ENCODE measurements at places on chromosomes 7 and 10.

GRCh38 chr7:34087892-34088891 is 182.9 kb downstream of the BMPER start:
- DNase-seq: no peak

- no peak for DNase-seq
Measured at GRCh38 chr7:36844374-36844773, 120.1 kb upstream of the AOAH start.

- no peak for DNase-seq
Measured at GRCh38 chr7:1912593-1913465, 242.8 kb downstream of the ELFN1 start.

DNA sequence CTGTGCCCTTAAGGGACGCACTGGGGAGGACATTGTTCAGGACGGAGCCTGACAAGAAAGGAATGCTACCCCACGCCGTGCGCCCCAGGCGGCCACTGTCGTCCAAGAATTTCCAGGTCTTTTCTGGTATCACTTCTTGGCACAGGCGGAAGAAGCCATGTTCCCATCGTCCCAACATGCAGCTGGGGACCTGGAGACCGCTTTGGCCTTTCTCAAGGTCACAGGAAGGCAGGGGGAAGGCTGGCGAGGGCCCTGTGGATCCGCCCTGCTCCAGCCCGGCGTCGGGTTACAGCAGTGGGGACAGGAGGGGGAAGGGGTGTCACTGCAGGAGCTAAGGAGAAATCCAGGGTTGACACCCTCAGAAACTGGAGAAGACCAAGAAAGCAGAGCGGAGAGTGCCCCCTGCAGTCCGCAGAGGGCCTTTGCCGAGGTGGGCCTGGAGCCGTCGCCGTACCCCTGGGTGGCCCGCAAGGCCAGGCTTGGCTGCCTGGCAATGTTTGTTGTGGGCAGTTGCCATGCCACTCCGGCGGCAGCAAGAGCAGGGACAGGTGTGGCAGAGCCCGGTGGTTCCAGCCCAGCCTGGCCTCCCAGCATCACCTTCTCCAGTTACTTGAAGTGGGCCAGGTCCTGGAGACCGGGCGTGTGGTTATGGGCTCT is 104.1 kb downstream of the LHPP start:
- DNase-seq: peak; percentile 64

DNA sequence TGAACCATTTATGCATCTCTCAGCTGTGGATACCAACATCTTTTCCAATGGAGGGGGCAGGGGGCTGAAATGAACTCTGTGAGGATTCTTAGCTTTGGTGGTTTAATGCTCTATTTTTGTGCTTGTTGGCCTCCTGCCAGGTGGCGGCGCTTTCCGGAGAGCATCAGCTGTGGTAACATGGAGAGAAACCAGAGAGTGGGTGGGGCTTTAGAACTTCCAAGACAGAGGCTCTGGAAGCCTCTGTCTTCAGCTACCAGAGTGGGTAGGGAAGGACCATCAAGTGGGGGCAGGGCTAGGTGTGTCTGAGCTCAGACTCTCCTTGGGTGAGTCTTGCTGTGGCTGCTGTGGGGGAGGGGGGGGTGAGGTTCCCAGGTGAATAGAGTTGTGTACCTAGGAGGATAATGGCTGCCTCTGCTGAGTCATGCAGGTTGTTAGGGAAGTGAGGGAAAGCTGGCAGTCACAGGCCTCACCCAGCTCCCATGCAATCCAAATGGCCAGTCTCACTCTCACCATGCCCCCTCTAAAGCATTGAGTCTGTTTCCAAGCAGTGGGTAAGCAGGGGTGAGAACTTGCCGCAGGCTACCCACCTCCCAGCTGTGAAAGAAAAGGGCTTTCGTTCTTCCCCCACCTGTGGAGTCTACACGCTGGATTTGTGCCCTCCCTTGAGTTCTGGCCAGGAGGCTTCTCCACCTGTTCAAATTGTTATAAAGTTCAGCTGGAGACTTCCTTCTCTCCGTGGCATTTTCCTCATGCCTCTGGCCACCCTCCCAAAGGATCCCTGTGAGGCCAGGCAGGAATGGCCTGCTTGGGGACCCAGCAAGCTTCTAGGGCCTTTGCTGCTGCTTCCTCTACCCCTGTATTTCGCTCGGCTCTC is 527.0 kb downstream of the NEBL start:
- DNase-seq: no peak

- no peak for DNase-seq
Measured at GRCh38 chr10:102280397-102281101, 35.2 kb downstream of the GBF1 start.

GRCh38 chr10:55966101-55966500 is 395.0 kb downstream of the ZWINT start:
- DNase-seq: no peak

DNA sequence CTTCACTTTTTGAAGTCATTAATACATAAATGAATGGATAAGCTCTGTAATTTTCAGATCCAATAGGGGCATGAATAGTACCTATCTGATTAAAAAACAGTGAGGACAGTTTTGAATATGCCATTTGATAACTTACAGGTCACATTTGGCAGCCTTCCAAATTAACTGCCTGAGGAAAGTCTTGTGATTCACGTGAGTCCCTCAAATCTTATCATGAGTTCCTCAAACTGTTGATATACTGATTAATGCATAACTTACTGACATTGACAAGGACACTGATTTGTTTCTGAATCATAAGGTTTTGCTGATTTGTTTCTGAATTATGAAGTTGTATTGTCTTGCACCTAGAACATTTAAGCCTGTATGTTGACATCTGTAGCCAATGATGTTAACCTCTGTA is 55.1 kb downstream of the ANKMY2 start:
- no peak for DNase-seq

DNA sequence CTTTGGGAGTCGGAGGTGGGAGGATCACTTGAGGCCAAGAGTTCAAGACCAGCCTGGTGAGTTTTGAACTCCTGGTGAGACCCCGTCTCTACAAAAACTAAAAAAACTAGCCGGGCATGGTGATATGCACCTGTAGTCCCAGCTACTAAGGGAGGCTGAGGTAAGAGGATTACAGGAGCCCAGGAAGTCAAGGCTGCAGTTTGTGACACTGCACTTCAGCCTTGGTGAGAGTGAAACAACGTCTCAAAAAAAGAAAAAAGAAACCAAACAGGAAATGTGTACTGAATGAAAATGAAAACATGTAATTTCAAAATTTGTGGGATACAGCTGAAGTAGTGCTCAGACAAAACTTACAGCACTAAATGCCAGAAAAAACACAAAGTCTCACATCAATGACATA is 7.6 kb downstream of the ARHGAP12 start:
- DNase-seq: no peak

- DNase-seq: no peak
Measured at GRCh38 chr10:71285180-71285545, 33.9 kb upstream of the SLC29A3 start.

DNA sequence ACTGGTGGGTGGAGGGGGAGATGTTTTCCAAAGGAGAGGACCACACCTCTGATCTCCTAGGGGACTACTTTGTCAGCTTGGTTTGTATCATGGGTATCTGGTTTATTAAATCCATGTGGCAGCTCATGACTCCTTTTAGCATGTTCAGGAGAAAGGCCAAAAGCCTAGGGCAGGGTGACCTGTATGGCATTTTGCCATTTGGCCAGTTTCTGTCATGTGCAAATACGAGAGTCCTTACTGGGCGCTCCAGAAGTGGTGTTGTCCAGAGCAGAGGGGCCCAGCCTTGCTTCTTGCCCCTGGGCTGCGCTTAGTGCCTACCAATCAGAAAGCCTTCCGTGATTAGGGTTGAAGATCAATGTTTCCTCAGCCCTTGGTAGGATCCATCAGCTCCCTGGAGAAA is 31.0 kb downstream of the ADRA2A start:
- no peak for DNase-seq

DNA sequence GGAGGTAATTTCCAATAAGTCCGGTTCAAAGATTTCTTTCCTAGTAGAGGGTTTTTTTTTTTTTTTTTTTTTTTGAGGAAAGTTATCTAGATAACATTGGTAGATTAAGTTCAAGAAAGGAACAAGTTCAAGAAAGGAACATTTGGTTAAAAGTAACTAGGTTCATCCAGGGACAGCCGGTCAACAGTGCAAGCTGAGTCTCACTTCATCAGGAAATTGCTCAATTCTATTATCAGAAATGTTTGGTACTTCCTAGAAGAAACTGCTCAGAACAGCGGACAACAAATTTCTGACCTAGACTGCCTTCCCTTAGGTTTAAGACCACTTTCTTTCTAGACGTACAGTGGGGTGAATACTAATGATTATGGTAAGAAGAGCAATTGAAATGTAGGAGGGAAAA is 3.7 kb upstream of the IL2RA start:
- no peak for DNase-seq

DNA sequence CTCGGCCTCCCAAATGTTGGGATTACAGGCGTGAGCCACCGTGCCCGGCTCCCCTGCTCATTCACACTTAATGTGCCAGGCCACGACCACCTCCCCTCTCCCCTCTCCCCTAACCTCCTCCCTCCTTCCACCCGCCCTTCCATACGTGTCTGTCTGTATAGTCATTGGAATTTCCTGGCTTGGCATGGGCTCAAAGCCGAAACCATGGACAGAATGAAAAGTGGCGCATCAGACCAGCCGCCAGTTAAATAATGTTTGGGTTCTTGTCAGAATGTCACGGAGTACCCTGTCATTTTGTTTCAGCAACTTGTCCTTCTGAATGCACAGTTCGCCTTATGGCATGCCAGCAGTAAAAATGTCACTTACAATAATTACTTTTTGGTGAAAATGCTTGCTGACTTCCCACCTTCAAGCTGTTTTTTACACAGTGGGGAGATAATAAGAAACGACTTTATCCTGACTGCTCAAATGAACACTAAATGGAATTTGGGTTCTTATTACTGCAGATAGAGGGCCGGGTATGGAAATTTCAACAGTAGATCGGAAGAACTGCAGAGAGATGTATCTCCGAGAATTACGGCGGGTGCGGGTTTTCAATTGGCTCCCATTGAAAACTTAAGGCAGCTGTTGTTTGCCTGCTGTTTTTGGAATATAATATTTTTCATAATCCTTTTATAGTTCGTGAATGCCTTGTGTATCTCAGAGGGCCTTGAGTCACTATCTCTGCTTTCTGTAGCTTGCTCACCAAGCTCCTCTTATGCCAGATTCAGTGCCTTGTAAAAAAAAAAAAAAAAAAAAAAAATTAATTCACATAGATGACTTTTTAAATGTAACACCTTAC is 65.5 kb upstream of the SH2B2 start:
- no peak for DNase-seq

DNA sequence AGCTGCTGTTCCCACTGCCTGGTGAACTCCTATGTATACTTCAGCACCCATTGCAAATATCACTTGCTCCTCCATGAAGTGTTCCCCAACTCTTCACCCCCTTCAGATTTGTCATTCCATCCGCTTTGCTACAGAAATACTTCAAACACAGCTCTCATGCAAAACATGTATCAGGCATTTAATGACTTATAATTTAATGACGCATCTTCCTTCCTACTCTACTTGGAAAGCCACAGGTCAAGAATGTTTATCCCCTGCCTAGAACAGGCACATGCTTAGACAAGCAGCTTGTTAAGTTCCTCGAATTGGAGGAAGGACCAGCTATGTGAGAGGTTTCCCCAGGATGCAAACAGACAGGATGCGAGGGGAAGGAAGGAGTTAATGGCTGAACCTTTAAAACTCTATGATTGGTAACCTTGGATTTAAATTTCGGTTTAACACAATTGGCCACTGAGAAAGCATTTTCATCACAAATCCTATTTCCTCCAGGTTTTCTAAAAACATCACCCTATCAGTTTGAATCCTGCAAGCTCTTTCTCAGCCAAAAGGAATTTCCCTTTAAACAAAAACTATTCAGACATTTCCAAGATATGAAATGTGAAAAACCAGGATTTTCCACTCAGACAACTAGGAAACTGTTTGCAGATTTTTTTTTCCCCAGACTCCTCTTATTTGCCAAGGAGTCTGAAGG is 11.5 kb downstream of the CREB3L2 start:
- DNase-seq: no peak

DNA sequence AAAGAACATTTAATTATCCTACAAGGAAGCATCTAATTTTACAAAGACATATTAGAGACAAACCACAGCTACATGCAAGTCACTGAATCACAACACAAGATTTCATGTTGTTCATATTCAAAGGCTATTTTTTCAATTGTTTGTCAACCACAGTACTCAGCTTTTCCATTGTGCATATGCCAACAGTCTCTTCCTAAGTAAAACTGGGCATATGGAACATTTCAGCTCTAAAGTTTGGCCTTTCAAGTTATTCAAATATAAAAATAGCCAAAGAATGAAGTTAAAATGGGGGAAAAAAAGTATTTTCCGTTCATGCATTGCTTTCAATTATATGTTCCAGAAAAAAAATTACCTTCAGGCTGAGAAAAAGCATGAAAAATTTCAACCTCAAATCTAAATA is 537.9 kb downstream of the PLXDC2 start:
- DNase-seq: no peak

DNA sequence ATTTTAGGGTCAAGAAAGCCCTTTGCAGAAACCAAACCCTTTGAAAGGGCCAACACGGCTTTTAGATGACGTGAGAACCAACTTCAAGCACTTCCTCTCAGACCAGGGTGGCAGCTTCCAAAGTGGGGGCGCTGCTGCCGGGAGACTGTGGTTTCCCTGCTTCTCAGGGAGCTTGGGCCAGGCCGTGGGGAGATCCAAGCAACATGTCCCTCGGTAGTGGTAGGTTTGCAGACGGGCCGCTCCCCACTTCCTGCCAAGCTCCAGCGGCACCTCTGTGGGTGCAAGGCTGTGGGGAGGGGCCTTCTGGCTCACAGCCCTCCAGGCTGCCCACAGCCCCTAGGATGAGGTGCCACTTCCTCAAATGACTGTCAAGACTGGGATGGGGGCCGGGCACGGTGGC is 132.4 kb downstream of the FAM53B start:
- no peak for DNase-seq

DNA sequence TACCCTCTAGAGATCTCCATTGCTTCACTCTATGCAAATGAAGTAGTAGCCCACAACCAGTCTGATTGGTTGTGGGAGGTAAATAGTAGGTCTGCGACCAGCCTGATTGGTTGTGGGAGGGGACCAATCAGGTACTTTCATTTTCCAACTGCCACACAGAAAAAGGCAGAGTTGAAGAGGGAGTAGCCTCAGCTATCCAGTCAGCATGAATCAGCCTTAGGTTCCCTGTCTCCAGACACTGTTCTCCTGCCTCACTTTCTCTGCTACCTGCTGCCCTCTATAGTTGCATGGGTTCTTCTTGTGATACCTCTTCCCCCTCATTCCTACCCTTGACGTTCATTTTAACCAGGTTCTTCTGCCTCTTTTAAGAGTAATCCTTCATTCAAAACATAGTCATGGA is 114.5 kb upstream of the LYZL1 start:
- no peak for DNase-seq

DNA sequence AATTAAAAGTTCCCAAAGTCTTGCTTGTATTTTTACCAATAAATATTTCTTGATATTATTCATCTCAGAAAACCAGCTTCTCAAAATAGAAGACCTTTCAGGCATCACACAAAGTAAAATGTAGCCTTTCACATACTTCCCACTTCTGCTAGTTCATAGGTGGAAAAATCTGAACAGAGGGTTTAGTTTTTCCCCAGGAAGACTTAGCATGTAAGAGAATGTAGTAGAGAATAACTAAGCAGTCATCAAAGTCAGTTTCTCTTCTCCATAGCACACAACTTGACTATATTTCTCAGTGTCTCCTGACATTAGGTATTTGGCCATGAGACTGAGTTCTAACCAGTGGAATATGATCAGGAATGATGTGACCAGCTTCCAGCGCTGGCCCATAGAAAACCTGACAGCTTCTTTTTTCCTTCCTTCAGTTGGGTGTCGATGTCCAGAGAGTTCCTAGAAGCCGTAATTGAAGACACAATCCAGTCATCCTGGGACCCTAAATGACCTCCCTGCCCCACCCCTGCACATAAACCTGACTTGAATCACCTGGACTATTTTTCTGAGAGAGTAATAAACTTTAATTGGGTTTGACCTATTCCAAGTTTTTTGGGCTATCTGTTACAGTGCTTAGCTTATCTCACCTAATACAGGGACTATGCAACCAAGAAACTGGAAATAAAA is 67.5 kb upstream of the WNT16 start:
- no peak for DNase-seq

All from NCI-H1436 treated with DMSO at 0.1 percent for 48 hours (cell line).